ENCODE measurements at places on chromosomes 5 and 9.

GRCh38 chr9:2127486-2127885 lies 112.3 kb downstream of the SMARCA2 start:
- no peak for DNase-seq

DNA sequence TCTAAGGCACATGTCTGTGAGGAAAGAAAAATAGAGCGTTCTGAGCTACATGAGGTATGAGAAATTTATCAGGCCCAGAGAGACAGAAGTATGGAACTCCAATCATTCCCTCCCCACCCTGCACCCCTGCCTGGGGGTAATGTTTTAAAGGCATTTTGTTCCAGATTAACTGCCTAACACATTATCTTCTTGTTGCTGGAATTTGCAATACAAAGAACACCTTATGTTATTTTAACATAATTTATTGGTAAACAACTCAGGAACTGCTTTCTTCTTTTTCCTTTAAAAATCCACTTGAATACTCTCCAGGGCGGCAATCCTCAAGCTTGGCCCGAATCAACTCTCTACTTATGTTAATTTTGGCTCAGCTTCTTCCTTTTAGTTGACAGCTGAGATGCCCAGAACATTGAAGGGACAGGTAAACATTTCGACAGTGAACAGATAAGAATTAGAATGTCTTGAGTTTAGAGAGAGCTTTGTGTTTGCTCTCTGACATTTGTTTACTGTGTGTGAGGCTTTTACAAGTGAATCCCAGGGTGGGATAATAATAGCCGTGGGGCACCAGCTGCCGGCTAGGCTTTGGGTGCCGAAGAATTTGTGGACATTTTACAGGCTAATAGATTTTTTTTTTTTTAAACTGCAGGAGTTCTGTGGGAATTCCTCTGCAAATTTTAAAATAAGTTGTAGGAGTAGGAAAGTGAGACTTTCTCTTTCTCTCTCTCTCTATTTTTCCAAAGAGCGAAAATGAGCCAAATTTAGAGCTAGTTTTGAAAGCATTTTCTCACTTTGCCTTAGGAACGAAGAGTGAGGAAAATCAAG lies 96.4 kb upstream of the TAF11L2 start:
- peak; percentile 88 for DNase-seq

DNA sequence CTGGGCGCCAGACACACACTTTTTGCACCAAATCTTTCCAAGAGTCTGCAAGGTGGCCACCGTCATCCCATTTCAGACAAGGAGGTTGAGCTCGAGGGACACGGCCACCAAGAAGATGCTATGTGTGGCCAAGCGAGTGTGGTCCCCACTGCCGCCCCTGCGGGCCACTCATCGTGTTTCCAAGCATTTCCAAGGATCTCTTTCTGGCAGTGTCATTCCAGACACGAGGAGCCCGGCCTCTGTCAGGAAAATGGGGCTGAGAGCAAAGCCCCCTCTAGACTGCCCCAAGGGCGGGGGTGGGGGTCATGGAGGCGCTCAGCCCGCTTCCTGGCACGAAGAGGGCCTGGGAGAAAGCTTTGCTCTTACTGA lies 10.6 kb downstream of the VAV2 start:
- DNase-seq: no peak

- no peak for DNase-seq
Measured at GRCh38 chr5:39186722-39187539, 32.4 kb downstream of the FYB1 start.

GRCh38 chr9:87554171-87554910 lies 56.7 kb downstream of the DAPK1 start:
- DNase-seq: no peak

GRCh38 chr5:54088081-54088480 lies 222.3 kb downstream of the ARL15 start:
- DNase-seq: no peak

DNA sequence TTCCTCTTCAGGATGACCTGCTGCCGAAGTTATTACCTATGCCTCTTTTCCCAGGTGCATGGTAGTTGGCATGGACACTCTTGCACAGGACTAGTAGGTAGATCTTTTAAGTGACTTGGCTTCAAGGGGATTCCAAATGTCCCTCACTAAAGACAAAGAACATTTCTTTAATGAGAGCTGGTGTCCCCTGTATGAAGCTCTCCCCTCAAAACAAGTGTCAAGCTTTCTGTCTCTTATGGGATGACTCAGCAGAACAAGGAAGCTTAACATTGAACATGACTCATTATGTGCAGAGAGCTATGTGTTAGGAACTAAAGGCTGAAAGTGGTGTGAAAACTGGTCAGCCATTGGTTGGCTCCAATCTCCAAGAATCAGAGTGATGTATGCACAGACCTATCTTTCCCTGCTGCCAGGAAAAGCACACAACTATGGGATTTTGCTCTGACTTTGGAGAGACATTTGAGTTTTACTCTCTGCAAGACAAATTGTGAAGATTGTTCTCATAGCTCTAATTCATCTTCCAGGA lies 120.5 kb downstream of the PRDM6 start:
- DNase-seq: peak; percentile 11

DNA sequence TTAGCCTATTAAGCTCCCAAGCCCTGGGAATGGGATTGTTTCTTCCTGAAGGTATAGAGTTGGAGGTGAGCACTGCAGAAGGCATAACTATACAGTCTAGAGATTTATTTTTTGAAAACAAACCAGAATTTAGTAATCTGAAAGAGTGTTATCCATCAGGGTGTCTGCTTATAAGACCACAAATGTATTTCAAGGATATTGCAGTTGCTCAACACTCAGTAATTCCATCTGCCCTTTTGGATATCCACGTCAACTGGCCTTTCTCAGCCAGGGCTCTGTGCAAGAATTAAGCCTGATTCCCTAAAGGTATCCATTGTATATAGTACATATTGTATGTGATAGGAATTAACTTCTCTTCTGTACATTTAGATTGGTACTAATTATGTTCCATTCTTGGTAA lies 15.0 kb upstream of the IL31RA start:
- DNase-seq: no peak

DNA sequence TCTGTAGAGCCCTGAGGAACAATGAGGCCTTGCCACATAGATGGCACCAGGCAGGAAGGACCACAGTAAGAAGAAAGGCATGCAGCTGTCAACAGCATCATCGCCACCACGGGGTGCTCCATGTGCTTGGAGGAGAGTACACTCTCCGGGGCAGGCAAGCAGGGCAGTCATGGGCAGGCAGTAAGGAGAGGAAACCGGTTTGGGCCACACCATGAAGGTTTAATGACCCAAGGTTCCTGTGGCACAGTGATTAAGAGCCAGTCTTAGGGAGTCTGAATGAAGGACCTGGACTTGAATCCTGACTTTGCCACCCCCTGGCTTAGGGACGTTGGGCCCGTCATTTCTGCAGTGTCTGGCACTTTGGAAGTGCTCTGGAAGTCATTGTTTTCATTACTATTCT lies 80.6 kb upstream of the ZBTB43 start:
- DNase-seq: no peak

DNA sequence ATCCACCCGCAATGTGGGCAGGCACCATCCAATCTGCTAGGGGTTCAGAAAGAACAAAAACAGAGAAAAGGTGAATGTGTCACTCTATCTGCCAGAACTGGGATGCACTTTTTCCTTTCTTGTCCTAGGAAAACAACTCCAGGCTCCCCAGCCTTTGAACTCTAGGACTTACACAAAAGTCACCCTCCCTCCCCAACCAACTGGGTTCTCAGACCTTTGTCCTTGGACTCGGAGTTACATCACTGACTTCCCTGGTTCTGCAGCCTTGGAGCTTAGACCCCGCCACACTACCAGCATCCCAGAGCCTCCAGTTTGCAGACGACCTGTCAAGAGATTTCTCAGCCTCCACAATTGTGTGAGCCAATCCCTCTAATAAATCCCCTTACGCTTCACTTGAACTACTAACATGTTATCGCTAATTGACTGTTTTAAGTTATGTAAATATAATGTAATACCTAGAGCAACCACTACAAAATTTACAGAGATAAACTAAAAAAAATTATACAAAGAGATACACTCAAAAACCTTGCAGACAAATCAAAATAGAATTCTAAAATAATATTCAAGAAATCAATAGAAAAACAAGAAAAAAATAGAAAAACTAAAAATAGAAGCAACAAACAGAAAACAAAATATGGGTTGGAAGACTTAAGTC lies 5.3 kb upstream of the UBLCP1 start:
- no peak for DNase-seq

- no peak for DNase-seq
Measured at GRCh38 chr9:19018201-19018600, 14.8 kb downstream of the SAXO1 start.

GRCh38 chr5:63456279-63456678 lies 506.0 kb downstream of the HTR1A start:
- no peak for DNase-seq

DNA sequence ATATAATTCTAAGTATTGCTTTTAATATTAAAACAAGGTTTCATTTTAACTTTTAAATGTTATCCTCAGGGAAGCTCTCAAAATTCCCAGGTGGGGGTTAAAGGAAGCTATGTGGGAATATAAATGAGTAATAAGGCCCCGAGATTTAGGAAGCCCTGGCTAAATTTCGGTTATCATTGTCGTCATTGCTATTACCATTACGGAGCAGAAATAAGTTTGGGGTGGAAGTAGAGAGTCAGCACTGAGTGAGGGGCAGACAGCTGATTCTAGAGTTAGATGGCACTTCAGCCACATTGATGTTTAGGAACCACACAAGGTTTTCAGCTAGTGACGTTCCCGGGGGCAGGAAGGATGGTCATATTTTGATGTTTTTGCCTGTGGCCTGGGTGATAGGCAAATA lies 74.9 kb downstream of the NREP start:
- no peak for DNase-seq

- DNase-seq: no peak
Measured at GRCh38 chr5:135033901-135034235, at the start of gene PITX1. TSS of gene PITX1 (minus strand) at chr5:135034228. CDS start at chr5:135033881, 347 bp downstream.

DNA sequence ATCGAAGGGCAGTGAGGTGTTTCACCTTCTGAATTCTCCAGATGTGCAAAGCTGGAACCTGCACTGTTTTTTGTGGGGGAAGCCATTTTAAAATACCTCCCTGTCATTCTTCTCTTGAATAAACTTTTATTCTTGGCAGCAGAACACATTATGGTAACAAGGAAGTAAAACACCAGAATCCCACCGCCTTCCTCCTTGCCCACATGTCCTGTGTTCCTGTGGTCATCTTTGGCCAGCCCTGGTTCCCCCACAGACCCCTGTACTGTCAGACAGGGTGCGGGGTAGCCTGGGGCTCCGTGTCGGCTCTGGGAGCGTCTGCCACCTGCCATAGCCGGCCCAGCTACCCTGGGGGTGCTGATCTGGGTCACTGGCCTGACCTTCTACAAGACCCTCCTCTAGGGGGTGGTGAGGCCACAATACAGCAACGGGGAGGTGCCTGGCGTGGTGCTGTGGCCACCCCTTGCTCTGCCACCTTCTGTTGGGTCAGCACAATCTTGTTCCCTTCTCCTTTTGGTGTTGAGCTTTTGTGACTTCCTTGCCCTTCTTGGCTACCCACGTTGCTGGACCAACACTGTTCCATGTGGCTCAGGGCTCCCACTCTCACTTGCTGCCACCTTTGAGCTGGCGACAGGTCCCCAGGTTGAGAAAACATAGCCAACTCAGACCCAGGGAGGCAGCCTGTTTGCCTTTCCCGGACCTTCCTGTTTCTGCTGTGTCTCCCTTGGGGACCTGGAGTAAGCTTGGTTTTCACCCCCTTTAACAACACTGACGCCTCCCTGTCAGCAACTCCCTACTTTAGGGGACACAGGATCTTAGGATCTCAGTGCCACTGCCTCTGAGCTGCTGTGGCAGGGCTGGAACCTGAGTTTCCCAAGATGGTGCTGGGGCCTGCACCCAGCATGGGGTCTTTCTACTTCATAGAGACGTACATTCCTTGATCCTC lies 4.8 kb downstream of the WNK2 start:
- DNase-seq: no peak

DNA sequence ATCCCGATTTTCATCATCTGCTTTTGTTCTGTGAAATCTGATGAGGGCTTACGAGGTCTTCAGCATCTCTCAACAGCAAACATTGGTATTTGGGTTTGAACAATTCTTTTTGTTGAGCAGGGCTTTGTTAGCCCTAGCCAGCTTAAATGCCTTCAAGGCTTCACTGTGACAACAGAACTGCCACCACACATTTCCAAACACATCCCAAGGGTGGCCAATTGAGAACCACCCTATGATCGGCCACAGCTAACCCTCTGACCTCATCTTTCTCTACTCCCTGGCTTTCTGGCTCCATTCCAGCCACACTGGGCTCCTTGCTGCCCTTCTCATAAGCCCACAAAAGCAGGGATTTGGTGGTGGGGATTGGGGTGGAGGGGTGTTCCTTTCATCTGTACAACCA lies 17.6 kb downstream of the MTX3 start:
- peak; percentile 28 for DNase-seq

DNA sequence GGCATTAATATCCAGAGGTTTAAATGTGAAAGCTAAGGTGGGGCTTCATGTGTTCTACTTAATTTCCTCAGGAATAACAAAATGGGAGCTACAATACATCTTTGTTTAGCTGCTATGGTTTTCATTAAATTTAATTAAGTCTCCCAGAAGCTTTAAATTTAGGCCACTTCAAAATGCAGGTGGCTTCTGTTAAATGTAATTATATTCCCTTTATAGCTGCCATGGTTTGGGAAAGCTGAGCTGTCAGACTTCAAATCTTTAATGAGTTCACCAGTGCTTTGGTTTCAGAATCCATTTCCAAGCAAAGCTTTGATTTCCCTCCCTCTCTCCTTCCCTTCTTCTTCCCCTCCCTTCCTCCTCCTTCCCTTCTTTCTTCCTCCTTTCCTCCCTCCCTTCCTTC lies 58.4 kb upstream of the FAM170A start:
- DNase-seq: no peak

DNA sequence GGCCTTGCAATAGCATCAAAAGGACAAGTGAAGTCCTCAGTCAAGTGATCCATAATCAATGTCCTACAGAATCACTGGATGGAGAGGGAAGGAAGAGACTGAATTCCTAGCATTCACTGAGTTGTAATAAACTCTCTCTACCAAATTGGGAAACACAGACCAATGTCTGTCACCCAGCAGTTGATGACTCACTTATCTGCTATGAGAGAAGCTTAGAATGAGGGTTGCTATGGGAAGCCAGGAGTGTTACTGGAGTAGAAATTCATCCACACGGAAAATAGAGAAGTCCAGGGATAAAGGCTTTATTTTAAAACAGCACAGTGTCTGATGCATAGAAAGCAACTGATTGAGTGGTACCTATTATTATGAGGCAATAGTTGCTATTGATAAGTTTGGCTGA lies 407.4 kb downstream of the BRINP1 start:
- peak; percentile 3 for DNase-seq

GRCh38 chr9:35856882-35857281 lies 13.3 kb downstream of the OR13J1 start:
- no peak for DNase-seq

DNA sequence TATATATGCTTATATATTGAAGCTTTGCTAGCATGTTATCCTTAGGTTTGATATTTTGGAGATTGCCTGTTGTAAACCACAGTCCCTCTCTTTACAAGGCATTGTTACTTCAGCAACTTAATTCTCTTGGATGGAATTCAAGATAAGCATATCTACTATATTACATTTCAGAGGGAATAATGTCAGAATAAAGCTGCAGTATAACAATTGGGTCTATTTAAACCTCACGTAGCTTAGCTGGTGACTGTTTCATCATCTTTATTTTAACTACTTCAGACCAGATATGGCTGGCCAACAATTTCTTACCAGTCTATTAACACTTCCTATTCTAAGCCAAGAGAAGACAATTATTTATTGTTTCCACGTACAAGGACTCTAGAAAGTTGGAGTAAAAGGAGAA lies 27.1 kb downstream of the ZCCHC10 start:
- no peak for DNase-seq

GRCh38 chr9:96555567-96556386 lies 63.9 kb downstream of the CDC14B start:
- DNase-seq: no peak

- no peak for DNase-seq
Measured at GRCh38 chr9:16729651-16730050, 140.8 kb downstream of the BNC2 start.
